ENCODE measurements at places on chromosomes 4 and X. TPM values are rescaled to one million over a fixed set of nuclear protein-coding genes. Genes with fewer than 3 reads are reported as not detected.
A peak's percentile ranks its signal among the peaks of the same experiment; 100 is the strongest.

GRCh38 chr4:30839583-30840520 lies 119.7 kb downstream of the PCDH7 start:
- no peak for DNase-seq

- no peak for DNase-seq
These were observed 96.0 kb upstream of the C1GALT1C1 start for GRCh38 chrX:120725874-120726273.

- no peak for DNase-seq
These were observed 188.5 kb downstream of the SLIT2 start for GRCh38 chr4:20440170-20440569.

ATOH1 gene
- polyA plus RNA-seq, result not detected

GRCh38 chr4:87946766-87947165 lies 28.7 kb upstream of the SPP1 start:
- no peak for DNase-seq

DNA sequence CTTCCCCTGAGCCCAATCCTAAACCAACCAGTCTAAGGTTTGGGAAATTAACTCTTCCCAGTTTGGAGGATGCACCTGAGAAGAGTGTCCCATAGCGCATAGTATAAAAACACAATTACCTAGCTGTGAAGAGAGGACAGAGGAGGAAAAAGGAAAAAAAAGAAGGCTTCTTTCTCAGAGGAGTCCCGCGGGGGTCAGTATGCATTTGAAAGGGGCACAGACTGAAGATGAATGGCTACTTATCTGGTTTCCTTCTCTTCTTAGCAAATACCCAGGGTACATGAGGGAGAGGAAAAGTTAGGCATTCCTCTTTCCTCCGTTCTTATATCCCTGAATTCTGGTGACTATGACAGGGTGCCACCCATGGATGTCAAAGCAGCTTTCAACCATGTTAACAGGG lies 96.9 kb downstream of the TMEM47 start:
- no peak for DNase-seq

GRCh38 chrX:16771483-16772398 lies 14.5 kb upstream of the TXLNG start:
- no peak for DNase-seq

DNA sequence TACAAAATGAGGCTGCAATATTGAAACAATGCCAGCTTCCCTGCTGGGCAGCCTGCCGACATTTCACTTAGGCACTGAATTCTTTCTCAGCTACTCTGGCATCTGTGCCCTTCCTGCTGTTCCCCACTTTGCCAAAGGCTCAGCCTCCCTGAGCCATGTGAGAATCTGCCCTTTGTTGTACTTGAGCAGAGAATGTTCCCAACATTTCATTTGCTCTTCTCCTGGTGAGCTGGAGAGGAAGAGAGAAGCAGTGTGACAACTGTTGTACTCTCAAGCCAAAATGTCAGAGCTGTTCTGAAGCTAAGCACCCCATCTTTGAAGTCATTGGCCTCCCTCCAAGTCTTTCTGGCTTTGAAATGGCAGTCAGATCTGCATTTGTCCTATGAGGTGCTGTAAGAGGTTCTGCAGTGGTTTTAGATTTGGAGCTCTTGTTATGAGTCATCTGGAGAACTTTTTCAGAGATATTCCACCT lies 32.5 kb downstream of the LANCL3 start:
- DNase-seq, result no peak

CSAG1 gene
- polyA plus RNA-seq, result not detected

DNA sequence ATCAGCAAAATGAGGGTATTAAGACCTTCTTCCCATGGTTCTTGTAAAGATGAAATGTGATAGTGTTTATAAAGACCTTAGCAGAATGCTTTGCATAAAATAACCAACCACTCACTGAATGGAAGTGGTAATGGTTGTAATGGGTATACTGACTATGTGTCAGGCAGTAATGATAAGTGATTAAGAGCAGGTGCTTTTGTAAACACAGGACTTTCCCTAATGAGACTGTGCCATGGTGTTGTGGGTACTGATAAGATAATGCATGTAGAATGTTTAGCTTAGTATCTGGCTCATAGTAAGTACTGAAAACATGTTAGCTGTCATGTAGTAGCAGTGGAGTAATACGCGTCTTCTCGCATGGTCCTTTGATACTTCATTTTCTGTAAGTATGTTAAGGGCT lies 6.9 kb downstream of the LSM6 start:
- no peak for DNase-seq

DNA sequence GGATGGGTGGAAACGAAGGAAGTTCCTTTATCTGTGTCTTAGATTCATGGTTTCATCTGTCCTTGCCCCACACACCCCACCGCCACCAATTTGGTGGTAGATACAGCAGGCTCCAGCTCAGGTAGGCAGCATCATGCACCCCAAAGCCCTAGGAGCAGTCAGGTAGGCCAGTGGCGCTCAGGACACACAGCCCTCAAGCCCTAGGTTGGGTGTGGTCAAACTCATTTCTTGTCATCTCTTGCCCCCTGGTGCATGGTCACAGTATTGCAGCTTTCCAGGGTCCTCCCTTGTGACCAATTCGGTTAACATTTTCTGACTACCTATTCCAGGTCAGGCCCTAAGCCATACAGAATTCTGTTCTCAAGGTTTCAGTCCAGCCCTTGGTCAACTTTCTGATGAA lies 14.5 kb upstream of the PRRG3 start:
- no peak for DNase-seq

DNA sequence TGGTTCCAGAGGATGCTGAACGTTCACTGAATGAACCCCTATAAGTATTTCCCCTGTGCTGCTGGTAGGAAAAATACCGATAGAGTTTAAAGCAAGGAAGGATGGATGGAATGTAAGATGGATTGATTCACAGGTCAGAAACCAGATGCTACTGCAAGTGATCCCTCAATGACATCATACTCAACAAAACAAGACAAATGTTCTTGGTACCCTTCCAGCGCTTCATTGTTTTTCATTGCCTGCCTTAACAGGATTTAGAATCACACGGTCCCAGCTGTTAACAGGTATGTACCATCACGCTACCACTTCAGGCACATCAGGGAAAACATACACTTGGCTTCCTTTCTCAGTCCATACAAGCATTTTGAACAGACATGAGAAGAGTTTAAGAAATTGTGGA lies 118.1 kb upstream of the TLR3 start:
- no peak for DNase-seq

- DNase-seq, result no peak
These were observed 23.1 kb downstream of the EIF4E start for GRCh38 chr4:98905839-98906238.

HAND2 gene
- polyA plus RNA-seq, result 3.6 TPM

GRCh38 chrX:107684956-107685385 lies 56.7 kb downstream of the PRPS1 start:
- DNase-seq, result no peak

DNA sequence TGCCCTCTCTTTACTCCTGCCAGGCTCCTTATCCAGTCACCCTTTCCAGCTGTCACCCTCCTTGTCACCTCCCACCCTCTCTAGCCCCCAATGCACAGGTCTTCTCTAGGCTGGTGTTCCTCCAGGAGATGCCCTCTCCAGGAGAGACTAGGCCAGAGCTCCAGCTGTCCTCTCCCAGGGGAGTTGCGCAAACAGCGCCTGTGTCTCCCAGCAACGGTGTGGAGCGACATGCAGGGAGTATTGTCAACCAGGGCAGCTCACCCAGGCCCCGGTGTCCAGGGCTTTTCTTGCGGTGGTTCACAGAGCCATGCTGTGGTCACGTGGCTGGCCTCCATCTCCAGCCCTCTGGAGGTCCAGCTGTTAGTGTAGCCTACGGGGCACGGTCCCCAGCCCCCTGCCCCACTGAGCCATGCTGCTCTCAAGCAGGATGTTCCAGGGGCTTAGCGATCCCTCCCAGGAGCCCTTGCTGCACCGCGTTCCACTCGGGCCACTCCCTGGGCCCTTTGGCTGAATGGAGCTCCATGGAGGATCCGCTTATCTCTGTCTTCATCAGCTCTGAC lies 34.8 kb downstream of the CCNQ start:
- no peak for DNase-seq

DNA sequence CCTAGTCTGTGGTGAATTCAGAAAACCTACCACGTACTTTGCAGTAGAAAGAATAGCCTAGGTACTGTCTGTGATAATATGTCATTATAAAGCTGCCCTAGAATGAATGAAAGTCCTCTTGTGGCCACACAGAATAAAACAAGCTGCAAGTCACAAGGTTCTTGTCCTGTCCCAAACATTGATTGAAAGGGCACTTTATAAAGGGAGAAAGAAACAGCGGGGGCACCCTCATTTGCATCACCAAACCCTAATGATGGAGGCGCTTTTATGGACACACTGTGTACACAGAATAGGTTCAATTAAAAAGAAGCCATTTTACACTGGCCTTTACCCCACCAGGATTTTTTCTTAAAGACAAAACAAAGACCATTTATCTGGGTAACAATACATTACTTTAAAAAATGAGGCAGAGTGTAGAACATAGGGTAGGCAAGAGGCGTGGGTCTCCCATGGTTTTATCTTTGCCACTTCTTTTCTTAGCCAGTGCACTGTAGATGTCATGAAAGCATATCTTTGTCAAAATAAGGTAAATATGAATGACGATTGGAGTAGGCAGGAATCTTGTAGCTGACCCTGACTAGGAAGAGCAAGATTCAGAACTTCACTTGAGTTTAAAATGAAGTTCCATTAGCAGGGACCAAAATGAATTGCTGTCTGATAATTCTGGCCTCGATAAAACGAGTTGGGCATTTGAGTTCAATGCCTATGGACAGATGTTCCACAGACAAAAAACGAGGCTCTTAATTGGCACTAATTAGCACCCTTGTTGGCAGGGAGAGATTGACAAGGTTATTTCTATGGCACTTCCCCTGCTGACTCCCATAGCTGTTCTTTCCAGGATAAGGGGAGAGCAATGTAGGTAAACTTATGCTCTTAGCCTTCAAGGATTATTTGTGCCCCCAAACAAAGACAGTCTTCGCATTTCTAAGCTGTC lies 365.1 kb downstream of the AFF2 start:
- DNase-seq, result no peak

DNA sequence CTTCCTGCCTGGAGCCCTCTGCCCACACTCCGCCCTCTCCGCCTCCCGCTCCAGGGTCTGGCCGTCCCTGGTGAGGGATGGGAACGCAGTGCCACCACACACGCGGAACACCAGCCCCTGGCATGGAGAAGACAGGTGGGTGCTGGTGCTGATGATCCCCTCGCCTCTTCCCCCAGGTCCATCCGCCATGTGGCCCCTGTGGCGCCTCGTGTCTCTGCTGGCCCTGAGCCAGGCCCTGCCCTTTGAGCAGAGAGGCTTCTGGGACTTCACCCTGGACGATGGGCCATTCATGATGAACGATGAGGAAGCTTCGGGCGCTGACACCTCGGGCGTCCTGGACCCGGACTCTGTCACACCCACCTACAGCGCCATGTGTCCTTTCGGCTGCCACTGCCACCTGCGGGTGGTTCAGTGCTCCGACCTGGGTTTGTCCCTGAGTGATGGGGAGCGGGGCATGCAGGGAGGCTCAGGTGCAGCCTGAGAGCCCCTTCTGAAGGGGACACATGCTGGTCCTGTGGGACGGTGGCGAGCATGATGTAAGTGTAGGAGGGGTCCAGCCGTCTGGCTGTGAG lies 9.8 kb downstream of the BGN start:
- no peak for DNase-seq

DACH2 gene
- polyA plus RNA-seq, result not detected

DNA sequence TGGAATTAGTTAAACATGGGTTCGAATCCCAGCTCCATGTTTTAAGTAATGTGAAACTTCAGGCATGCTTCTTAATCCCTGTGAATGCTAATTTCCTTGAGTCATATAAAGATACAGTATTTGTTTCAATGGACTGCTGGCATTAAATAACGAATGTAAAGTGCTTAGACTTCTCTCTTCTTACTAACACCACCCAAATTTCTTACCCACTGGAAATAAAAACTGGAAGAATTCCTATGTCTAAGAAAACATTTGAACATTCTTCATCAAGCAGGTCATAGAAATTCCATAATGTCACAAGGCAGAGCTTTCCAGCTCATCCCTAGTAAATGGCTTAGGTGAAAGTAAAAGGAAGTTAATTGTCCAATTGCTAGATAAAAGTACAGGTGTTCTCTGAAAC lies 172.5 kb downstream of the ANK2 start:
- peak; percentile 44 for DNase-seq

GRCh38 chr4:1579901-1580691 lies 104.0 kb downstream of the FAM53A start:
- DNase-seq, result peak; percentile 37

DNA sequence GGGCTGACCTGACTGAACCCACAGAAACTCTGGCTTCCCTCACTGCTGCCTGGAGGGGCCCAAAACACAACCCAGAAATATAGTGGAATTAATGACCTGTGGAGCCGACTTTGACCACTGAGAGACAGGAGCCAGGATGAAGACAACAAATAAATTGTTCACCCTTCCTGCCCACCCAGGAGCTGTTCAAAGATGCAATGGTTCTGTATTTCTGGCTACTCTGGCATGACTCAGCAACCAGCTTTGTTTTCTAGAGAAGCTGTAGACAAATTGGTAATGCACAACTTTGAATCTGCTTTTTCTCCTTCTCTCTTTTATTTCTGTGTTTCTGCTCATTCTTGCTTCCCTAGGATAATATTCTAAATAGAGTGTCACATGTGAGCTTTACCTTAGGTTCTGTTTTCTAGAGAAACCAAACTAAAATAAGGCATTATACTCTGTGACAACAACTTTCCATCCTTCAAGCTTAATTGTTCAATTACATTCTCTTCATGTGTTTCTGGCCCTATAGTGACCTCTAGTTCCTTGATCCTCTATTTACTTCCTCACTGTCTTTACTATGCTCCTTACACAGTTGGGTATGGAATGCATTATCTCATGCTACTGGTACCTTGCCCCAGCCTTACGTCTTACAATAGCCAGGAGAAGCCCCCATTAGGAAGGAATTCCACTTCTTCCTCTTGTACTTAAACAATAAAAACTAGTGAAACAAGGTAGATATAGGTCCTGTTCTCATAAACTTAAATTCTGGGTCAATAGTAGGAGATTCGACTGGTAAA lies 6.5 kb upstream of the PRKG2 start:
- DNase-seq, result no peak

GRCh38 chr4:6177587-6178197 lies 22.7 kb downstream of the JAKMIP1 start:
- DNase-seq, result no peak

DNA sequence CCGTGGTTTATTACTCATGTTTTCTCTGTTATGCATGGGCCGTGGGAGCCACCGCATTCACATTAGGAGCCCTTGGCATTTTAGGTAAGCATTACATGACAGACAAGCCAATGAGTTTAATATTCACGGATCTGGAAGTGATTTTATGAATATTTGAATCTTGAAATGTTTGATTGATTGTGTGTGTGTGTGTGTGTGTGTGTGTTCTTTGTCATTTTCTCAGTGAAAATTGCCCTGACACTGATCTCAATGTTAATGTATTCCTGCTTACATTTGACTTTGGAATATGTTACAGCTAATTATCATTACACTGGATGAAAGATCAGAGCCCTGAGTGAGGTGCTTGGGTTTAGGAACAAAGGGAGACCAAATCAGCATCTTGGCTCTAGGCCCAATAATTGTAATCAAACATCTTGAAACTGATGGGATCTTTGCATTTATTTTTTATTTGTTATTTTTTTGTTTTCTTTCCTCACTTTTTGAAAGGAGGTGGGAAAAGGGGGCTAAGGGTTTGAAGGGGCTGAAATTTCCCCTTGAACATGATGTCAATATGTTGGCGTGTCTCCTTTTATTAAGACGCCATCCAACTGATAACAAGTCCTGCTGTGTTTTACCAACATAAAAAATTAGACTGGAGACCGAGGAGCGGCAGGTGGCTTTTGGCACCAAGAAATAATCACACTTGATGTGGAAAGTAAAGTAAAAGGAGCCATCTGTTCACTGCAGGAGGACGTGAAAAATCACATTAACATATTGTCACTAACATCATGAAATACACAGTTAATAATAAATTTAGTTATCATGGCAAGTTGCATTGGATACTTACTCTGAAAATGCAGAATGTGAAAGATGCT lies 5.2 kb upstream of the GK2 start:
- DNase-seq, result no peak
